ENCODE measurements at places on chromosomes 11 and 22.
A peak's percentile ranks its signal among the peaks of the same experiment; 100 is the strongest.

DNA sequence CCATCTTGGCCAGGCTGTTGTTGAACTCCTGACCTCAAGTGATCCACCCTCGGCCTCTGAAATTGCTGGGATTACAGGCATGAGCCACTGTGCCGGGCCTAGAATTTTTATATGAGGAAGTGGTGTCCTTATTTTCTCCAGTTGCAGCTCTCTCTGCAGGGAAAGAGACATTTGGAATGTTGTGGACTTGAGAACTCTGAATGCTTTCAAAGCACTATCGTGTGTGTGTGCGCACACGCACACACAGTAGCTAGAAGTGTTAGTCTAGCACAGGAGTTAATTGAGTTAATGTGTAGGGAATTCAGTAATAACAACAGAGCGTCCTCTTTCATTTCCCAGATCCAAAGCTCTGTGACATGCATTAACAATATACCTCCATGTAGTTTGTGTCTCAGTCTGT is 164.0 kb upstream of the RASSF10 start:
- DNase-seq, result no peak

DNA sequence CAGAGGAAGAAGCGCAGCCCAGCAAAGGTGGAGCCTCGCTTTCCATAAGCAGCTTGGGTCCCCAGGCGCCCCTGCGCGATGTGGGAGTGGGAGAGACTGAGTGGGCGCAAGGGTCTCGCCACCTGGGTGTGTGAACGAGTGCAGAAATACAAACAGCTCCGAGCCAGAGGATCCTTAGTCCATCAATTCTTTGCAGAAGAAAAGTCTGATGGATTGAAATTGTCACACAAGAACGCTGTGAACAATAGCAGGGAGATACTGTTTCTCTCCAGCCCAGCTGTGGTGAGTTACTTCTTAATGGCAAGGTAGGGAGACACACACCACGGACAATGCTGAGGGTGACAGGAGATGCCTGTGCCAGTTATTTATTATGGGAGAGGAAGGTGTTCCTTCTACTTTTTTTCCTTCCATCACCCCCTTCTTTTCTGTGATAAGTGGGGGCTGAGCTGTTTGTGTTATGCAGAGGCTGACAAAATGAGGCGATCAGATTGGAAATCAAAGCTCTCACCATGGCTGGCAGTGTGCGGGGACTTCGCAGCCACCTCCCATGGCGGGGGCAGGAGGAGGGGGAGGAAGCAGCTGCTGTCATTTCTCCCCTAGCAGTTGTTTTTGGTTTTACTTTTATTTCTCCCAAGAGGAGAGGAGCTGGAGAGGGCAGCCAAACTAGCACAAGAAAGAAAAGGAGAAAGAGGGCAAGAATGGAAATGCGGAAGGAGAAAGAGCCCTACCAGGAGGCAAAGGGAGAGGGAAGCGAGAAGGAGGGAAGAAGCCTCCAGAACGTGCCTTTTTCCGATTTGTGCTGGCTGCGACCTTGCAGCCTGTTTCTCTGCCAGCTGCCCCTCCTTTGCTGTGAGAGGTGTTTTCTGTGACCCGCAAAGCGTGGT is 755.8 kb downstream of the NTM start:
- no peak for DNase-seq

- no peak for DNase-seq
These were observed 12.3 kb upstream of the PNPLA3 start for GRCh38 chr22:43911351-43911750.

GRCh38 chr11:134638796-134639430 is 226.9 kb upstream of the B3GAT1 start:
- no peak for DNase-seq

- DNase-seq, result no peak
These were observed 20.7 kb downstream of the CDKN1C start for GRCh38 chr11:2864901-2865300.

DNA sequence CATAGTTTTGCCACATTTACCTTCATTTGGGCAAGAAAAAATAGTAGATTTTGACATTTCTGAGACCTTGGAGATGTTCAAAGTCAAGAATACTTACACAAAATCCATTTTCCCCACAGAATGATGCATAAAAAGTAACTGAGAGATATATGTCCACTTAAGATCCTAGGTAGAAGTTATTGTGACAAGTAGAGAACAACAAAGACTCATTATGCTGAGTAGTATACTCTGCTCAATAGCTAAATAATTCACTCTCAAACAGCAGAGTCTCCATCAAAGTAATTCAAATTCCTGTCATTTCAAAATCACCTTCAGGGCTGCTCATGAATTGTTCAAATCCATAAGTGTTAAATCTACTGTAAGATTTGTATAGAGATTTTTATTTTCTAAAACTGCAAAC is 35.3 kb downstream of the IMMP1L start:
- no peak for DNase-seq

DNA sequence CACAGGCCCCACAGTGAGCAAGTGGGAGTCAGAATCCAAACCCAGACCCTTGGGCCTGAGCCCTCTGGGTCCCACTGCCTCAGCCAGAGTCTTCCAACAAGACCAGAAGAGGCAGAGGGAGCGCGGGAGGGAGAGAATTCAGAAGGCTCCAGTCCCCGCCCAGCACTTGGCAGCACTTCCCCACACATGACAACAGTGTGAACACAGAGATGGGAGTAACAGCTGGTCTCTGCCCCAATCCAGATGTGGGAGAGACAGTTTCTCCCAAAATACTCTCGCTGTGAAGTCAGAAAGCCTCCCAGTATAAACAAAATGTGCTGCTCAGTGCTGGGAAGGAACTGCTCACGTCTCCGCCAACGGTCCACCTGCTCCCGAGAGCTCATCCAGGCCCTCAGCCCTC is 219.9 kb downstream of the MN1 start:
- no peak for DNase-seq

- DNase-seq, result no peak
These were observed 83.3 kb upstream of the OR5AK2 start for GRCh38 chr11:56905442-56905841.

DNA sequence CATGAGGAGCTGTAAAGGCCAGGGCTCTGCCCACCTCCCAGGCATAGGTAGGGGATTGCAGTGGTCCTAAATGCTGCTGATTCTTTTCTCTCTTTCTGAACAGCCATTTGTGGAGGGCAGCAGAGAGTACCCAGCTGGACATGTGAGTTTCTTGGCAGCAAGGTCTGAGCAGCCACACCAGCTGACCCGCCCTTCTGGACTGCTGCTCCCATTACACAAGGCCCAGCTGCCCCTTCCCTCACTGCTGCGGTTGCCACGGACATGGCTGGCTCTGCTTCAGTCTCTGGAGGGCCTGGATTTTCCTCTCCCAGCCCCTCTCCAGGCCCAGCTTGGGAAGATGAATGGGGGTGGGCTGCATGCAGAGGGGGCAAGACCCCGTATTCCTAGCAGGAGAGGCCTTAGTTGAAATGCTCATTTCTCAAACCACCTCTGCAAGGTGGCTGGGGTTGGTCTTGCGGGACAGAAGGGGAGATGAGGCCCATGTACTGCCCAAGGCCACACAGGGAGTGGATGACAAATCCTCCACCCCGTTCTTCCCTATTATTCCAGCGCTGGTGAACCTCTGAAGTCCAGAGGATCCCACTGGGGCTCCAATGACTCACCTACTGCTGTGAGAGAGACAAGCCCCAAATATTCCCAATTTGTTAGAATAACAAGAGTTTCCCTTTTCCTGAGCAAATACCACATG is 4.6 kb downstream of the LGALS12 start:
- DNase-seq, result peak; percentile 65

GRCh38 chr11:111045407-111045803 is 200.1 kb upstream of the POU2AF2 start:
- no peak for DNase-seq

DNA sequence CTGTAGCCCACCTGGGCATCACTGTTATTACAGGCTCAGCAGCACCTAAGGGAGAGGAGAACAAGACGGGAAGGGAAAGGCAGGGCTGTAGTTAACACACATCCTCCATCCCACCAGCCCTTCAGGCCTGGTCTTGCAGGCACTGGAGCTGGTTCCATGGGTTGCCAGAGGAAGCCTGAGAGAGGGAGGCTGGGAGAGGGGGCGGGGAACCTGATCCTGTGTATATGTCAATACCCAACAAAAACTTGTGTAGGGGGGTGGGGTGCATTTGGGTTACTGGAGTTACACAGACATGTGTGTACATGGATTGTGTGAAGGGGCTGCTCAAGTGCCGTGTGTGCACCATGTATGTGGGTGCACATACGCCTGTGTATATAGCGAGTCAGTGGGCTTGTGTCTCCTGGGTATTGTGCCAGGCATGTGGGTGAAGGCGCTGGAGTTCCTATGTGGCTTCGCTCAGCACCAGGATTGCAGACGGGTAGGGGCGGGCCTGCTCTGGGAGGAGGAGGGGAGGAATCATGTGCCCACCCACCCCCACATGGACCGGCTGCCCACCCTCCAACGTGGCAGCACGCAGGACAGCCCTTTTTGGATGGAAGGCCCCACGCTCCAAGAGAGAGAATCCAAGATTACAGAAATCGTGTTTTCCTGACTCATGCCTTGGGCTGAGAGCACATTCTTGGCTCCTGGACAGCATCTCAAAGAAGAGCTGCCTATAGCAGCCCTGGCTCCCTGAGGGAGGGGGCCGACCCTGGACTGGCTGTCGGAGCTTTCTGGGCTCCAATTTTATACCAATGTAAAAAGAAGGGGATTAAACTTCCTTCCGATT is 4.2 kb upstream of the SERPINH1 start:
- no peak for DNase-seq

GRCh38 chr11:121451178-121451985 is 732 bp upstream of the SORL1 start:
- no peak for DNase-seq

- no peak for DNase-seq
These were observed 3.6 kb upstream of the TBC1D22A start for GRCh38 chr22:46758867-46759290.

DNA sequence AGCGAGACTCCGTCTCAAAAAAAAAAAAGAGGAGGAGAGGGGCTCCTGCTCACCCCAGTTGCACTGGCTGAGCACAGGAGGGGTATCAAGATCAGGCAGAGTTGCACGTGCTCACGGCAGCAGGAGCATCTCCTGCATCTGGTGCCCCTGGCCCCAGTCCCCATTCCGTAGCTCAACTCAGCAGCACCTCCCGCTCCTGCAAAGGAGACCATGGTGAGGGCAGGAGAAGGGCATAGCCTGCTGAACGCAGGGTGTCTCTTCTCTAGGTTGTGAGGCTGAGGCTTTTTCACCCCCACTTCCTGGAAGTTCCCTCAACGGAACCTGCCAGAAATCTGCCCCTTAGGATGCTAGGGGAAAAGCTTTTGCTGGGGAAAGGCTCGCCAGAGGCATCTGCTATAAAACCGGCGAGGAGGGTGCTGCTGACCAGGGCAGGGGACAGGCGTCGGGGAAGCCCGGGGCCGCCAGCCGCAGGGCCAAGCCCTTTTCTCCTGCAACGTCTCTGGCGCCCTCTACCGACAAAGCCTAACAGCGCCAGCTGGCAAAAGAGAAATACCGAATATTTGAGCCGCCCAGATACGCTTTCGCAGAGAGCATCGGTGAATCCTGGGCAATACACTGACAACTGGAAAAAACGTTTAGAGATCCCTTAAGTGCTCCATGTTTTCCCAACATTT is 1.0 kb upstream of the PPP6R2 start:
- peak; percentile 72 for DNase-seq

DNA sequence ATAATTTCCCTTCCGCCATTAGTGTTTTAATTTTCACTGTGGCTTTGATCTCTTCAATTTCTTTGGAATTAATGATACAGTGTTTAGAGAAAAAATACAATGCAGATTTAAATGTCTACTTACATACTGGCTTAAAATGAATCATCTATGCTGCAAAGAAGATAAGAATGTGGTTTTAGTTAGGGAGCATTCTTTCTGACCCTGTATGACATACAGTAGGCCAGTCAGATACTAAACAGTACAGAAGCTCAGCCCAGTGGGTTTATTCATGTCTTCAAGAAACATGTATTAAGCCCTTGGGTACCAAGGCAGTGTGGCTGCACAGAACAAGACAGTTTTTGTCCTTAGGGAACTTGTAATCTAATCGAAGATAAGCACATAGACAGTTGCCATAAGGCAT is 268.8 kb downstream of the DDX10 start:
- no peak for DNase-seq

GRCh38 chr22:43826142-43827002 is 14.3 kb upstream of the EFCAB6 start:
- DNase-seq, result no peak

DNA sequence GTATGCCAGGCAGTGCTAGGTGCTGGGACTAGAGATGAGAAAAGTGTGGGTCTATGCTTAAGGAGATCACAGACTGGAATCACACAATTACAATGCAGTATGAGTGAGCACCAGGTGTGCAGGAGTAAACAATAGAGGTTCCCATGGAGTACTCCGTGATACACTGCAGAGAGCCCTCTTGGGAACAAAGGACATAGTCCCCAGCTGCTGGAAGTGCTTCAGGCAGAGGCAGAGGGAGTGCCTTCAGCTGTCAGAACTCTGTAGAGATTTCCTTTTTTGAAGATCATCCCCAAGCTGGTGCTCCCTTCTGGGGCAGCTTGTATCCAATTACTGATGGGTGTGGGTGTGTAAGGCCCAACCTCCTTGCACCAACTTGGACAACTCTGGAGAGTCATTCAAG is 143.5 kb upstream of the PLET1 start:
- DNase-seq, result no peak

DNA sequence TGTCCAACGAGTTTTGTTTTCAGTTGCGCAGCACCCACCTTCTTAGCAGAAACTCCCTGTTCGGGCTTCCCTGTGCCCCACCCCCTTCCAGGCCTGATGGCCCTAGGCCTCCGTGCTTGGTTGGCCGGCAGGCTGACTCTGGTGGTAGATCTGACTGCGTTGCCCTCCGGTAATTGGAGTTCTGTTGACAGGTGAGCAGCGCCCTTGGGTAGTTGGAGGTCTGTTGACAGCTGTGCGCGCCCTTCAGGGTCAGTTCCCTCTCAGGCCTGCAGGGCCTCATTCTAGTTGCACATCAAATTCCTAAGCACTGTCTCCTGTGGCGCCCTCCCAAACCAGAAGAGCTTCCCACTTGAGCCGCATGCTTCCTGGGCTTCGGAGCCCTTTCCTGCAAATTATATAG is 776 bp downstream of the DGCR6 start:
- DNase-seq, result no peak

DNA sequence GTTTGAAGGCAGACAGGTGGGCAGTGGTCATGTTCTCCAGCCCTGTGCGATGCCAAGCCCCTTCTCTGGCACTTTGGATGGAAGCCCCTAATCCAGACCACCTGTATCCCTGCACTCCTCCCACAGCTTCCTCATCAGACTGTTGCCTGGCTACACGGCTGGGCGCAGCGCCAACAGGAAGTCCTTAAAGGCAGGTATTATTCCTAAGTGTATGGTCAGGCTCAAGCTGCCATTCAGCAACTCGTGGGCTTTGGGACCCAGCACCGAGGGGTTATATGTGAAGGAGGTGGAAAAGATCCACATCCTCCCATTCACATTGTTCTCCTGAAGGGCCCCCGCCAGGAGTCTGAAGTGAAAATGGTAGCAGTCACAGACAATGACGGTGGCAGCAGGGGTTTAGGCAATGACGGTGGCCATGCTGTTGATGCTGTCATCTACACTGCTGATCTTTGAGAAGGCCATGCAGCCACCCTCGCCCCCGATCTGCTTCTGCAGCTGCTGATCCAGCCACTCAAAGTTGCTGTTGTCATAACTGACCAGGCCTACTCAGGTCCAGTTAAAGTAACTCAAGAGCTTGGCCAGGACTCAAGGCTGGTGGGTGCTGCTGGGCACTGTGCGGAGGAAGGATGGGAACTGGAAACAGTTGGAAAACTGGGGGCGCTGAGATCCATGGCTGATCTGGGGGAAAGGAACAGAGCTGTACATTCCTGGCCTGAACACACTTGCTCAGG is 27.7 kb downstream of the OR6Q1 start:
- DNase-seq, result no peak

Data from T1000 (cell line).